Foreskin fibroblast (primary cell): ENCODE measurements at places on chromosomes 6 and 20.

GRCh38 chr20:37538003-37538402, 10.3 kb upstream of the BLCAP start:
- DNase-seq = peak; percentile 76

DNA sequence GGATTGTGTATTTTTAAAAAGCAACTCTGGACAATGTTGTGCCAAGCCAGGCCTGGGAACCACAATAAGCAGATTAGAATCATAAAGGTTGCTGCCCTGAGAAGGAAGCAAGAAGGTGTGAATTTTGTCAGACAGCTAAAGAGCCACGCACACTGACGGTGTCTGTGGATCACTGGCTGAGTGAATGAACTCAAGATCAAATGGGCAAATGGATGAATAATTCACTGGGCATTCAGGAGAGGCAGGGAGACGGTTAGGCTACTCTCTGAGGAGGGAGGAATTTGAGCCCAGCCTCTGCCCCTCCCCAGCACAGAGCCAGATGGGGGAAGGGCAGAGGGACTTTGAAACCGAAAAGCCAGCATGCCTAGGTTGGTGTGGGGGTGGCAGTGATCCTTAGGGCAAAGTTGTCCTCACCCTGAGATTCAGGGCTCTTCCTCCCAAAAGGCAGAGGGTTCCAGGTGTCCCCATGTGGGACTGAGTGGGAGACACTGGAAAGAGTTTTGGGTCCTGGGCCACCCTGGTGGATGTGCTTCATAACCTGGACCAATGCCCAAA, 19.5 kb upstream of the SLC22A7 start:
- peak; percentile 30 for DNase-seq

DNA sequence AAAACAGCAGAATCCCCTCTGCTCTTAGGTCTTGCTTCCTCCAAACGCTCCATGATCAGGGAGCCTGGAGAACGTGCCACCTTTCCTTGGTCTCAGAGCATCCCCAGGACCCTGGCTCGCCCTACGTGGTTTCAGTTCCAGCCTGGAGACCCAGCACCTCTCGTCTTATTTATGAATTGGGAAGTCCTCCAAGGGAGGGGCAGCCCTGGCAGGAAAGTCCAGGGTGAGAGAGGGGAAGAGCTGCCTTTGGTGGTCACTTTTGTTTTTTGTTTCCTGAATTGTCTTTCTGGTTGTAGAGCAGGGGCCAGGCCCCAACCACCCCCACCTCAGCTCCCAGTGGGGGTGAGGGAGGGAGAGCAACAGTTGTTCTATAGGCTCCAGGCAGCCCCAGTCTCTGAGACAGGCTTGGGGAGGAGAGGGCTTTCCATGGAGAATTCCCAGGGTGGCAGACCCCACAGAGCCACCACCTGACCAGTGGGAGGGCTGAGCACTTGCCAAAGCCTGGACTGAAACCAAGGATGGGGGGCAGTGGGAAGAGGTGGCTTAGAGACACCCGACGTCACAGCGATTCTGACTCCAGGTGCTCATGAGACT, 88.8 kb downstream of the PRND start:
- no peak for DNase-seq

DNA sequence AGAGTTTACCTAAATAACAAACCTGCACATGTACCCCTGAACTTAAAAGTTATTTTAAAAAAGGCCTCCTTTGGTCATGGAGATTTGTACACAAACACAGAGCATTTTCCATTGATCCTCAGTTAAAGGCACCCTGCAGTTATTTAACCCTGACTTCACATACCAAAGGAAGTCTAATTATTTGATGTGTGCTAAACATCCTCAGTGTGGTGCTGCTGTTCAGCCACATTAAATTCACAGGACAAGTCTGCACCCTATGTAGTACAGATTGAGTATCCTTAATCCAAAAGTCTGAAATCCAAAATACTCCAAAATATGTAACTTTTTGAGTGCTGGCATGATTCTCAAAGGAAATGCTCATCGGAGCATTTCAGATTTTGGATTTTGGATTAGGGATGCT, 21.4 kb downstream of the KCNQ5 start:
- DNase-seq = no peak

DNA sequence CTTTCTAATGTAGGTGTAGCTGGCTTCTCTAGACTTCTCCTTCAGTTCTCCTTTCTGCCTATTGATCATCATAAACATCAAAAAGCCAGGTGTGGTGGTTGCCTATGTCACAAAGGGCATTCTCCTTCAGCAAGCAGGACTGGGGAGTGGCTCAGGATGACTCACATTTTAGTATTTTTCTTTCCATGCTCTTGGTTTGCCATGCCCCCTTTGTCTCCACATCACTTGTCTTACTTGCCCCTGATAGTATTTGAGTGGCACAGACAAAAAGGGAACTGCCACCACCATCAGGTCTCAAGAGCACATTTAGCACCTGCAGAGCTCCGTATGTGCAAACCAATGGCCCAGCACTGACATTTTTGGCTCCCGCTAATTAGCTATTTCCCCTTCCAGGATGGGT, 698.8 kb downstream of the DHX35 start:
- no peak for DNase-seq

- no peak for DNase-seq
These were observed 2.8 kb downstream of the TMC2 start for GRCh38 chr20:2538931-2539720.

- DNase-seq = no peak
These were observed 313.7 kb upstream of the SUPT3H start for GRCh38 chr6:45691426-45691825.

GRCh38 chr20:46575937-46576461, 25.5 kb upstream of the OCSTAMP start:
- no peak for DNase-seq

GRCh38 chr6:444653-445275, 53.2 kb downstream of the IRF4 start:
- no peak for DNase-seq
